ENCODE measurements at places on chromosomes 1 and 21.

GRCh38 chr1:19960591-19960990 is 18.8 kb downstream of the PLA2G2A start:
- DNase-seq = no peak

DNA sequence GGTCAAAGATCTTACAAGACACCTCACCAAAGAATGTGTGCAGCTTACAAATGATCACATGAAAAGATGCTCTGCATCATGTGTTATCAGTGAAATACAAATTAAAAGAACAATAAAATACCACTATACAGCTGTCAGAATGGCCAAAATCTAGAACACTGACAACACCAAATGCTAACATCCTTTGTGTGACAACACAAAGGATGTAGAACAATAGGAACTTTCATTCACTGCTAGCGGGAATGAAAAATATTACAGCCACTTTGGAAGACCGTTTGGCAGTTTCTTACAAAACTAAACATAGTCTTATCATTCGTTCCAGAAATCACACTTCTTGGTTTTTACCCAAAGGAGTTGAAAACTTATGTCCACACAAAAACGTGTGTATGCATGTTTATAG is 20.6 kb upstream of the SELP start:
- DNase-seq = no peak

GRCh38 chr1:82226186-82226505 is 425.4 kb downstream of the ADGRL2 start:
- DNase-seq = no peak

- DNase-seq = no peak
Observed at GRCh38 chr1:171218661-171219060, 29.6 kb upstream of the FMO1 start.

- DNase-seq = no peak
Observed at GRCh38 chr1:143735764-143736461, 235.9 kb downstream of the FAM72C start.

- peak; percentile 51 for DNase-seq
Observed at GRCh38 chr1:172581779-172582178, 48.8 kb downstream of the SUCO start.

- no peak for DNase-seq
Observed at GRCh38 chr21:39730418-39731157, 14.4 kb upstream of the IGSF5 start.

- peak; percentile 92 for DNase-seq
Observed at GRCh38 chr21:28426545-28426944, 566.1 kb downstream of the LTN1 start.

DNA sequence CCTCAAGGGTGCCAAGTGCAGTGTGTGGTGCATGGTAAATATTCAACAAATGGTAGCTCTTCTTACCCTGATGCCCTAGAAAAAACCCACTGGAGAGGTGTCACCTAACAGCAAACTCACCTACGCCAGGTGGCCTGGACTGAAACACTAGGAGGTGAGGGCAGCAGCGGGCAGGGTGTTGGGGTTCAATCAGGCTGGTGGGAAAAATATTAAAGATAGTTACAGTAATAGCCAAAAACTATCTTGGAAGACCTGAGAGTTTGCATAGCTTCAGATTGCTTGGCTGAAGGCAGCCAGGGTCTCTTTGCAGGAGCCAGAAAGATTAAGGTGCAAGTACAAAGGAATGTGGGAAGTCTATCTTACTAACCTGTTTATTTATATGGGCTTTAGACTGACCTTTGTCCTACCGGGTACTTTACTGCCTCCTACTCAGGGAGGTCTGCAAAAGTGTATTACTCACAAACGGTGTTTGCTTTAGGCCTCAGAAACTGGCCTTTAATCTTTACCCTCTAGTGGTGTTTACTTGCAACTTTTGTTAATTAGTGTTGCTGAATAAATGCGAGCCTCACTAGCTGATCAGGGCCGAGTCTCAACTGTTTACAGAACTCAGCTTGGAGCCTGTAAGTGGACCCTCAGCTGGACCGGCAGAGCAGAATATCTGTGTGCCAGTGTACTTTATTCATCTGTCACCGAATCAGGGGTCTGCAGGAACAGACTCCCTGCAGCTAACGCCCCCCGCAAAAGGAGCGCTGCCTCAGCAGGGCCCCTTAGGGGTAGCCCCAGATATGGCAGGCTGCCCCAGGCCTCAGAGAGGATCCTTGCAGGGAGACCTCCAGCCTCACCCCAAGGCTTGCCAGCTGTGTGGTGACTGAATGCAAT is 63.9 kb downstream of the SYF2 start:
- no peak for DNase-seq
